Neuronal stem cell (in vitro differentiated cells): ENCODE measurements at places on chromosomes 4 and X.

DNA sequence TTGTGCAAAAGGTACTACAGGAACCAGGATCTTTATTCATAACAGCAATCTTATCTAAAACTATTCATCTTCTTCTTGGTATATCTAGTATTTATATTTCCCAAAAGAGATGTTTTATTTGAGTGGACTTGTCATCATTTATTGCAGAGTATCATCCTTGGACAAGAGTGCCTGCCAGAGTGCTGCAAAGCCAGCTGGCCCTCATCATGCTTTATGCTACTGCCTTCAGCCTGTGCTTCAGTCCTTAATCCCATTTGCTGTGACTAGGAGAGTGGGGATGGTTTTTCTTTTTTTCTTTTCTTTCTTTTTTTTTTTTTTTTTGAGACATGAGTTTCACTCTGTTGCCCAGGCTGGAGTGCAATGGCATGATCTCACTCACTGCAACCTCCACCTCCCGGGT lies 33.5 kb upstream of the ELF2 start:
- no peak for DNase-seq

- no peak for DNase-seq
Observed at GRCh38 chr4:6771229-6771671, 11.3 kb upstream of the KIAA0232 start.

GRCh38 chr4:5447755-5448154 lies 260.6 kb downstream of the EVC2 start:
- DNase-seq: no peak

GRCh38 chr4:159106636-159107035 lies 3.8 kb downstream of the RAPGEF2 start:
- no peak for DNase-seq

DNA sequence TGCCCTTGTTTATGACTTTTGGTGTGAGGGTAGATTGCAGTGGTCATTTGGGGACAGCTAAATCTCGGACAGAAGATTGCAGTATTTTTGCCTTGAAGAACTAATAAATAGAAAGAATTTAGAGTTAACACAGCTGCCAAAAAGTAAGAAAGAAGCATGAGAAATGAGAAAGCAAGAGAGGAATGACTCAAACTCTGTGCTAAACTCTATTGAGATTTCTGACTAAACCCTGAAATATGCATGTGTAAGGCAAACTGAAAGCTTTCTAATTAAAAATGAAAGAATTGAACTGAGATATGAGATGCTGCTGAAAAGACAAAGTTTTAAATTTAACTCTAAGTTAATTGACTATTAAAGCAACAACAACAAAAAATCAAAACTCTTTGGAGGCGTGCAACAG lies 791.3 kb downstream of the RAB28 start:
- DNase-seq: no peak

GRCh38 chrX:19513383-19513782 lies 1.9 kb downstream of the MAP3K15 start:
- no peak for DNase-seq

- DNase-seq: no peak
Observed at GRCh38 chr4:28890949-28891775, 1829.0 kb upstream of the PCDH7 start.
